Activated T-helper 1 cell treated with anti-CD3 and anti-CD28 coated beads, Interleukin-2, amount 50 U/mL, for 16 hours (primary cell): ENCODE measurements at places on chromosomes 3 and 15.

GRCh38 chr3:23991683-23992628 lies 46.9 kb downstream of the NR1D2 start:
- DNase-seq: no peak

GRCh38 chr15:31740203-31740602 lies 290.1 kb upstream of the CHRNA7 start:
- no peak for DNase-seq

DNA sequence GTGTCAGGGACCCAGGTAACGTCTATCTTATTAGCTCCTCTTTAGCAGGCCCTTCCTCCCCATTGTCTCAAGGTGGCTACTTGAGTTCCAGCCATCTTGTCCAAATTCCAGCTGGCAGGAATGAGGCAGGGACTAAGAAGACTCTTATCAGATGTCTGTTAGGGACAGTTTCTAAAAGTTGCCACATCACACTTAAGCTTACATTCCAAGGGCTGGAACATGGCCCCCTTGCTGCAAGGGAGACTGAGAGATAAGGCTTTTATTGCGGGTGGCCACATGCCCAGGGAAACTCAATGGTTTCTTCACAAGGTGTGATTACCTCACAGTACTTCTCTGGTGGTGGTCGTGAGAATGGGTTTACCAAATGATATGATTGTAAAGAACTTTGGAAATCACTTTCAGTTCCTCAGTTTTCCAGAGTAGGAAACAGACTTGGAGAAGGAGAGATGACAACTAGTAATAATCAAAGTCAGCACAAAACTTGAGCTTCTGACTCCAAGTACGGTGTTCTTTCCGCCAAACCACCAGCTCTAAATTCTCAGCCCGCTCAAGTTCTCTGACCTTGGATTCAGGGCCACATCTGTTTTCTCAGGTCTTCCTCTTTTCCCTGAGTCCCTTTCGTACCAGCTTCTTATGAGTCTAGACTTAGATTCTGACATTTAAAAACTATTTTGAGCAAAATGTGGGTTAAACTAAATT lies 14.2 kb downstream of the PDIA5 start:
- no peak for DNase-seq

DNA sequence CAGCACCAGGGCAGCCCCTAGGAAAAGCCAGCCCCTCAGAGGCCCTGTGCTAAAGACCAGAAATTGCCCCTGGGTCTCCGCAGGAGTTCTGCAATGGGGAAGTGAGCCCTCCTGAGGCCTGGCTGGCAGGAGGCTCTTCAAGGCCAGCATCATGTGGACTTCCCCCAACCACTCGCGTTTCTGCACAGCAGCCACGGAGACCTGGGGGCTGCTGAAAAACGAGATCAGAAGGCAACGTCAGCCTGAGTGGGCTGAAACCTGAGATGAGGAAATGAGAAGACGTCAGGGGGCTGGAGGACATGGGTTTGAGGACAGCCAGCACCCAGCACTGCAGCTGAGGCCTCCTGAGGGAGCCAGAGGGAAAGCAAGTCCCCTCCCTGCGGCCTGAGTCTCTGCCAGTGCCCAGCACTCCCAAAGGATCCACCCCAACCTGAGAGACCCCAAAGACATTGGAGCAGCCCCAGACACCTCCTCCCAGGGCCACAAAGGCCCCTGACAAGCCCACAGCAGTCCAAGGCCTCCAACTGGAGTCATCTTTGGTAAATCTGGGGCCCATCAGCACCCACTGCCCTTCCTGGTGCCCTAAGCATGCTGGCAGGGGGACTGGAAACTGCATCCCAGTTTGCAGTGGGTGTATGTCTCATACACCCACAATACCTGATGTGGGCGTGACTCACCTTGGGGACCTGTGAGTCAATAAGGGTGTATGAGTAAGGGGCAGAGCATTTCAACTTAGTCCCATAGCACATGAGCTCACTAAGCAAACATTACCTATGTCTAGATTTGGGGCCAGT lies 29.2 kb upstream of the CYP11A1 start:
- no peak for DNase-seq

GRCh38 chr3:167450675-167451074 lies 23.2 kb downstream of the SERPINI2 start:
- DNase-seq: no peak

GRCh38 chr3:107745354-107745753 lies 222.6 kb downstream of the BBX start:
- no peak for DNase-seq

GRCh38 chr3:40108643-40109042 lies 200.9 kb upstream of the EIF1B start:
- DNase-seq: no peak

- DNase-seq: no peak
Measured at GRCh38 chr3:126446301-126446700, 29.4 kb downstream of the ZXDC start.

DNA sequence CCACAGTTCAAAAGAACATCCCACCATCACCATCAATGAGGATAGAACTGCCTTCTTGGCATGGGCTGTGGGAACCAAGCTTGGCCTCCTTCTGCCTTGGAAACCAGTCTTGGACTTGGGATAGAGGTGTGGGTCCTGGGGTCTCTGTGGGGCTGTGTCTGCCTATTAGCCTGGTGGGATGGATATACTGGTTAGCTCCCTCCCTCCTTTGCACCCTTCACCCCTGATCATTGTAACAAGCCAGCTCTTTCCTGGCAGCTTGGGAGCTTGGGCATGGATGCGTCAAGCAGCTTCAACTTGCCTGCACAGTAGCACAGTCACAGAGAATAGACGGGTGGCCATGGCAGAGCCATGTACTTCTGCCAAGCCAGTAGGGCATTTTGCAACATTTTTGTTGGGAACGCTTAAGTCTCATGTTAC lies 65.2 kb downstream of the SMAD6 start:
- no peak for DNase-seq

GRCh38 chr15:64912379-64913325 lies 950 bp downstream of the ANKDD1A start:
- no peak for DNase-seq

DNA sequence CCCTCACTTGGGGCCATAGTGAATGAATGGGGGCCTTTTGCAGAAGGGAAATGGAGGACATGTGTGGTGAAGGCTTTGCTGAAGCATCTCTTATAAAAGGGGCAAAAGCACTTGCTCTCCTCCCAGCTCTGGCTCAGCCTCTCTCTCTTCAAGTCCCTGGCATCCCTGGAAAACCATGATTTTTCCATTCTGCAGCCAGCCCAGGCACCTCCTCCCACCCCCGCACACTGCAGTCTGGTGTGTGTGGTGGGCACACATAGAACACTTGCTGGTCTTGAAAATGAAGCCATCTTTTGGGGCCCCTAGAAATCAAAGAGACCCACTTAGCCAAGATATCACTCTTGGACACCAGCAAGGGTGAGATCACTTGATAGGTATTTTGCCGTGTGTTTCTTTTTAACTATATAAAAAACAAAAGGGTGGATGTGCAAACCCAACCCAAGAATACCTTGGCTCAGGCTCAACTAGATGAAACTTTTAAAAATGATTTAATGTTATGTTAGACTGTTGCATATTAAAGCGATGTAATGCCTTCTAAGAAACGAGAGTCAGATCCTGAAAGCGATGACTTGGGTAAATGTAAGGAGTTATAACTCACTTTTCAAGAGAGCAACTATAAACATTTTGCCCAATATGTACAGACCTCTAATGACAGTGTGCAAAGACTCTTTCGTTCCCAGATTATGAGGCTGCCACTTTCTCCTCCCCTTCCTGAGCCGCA lies 16.4 kb upstream of the ALDH1A3 start:
- DNase-seq: no peak

GRCh38 chr15:63043335-63044076 lies 959 bp downstream of the TPM1 start:
- no peak for DNase-seq

- DNase-seq: no peak
Measured at GRCh38 chr3:13065727-13066126, 7.5 kb downstream of the IQSEC1 start.

GRCh38 chr3:66492672-66493071 lies 8.2 kb downstream of the LRIG1 start:
- no peak for DNase-seq

- DNase-seq: no peak
Measured at GRCh38 chr15:73965094-73965757, 26.9 kb downstream of the STOML1 start.

DNA sequence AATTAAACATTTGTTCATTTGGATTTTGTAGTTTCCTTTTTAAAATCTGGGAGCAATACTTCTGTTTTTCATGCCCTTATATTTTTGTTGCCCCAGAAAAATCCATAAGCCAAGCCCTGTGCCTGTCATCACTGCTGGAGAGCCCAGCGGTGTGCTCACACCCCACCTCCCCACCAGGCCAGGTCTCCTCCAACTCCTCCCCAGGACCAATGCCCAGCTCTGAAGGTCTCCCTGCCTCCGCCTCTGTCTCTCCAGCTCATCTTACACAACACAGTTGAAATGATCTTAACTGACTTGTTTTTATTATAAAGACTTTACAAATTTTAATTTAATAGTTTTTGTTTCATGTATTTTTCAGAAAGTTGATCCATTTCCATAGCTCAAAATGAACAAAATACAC lies 66.4 kb downstream of the RHCG start:
- no peak for DNase-seq

GRCh38 chr3:147404000-147404799 lies 2.1 kb downstream of the ZIC4 start:
- no peak for DNase-seq

- DNase-seq: no peak
Measured at GRCh38 chr15:91055548-91056331, 33.3 kb upstream of the VPS33B start.

DNA sequence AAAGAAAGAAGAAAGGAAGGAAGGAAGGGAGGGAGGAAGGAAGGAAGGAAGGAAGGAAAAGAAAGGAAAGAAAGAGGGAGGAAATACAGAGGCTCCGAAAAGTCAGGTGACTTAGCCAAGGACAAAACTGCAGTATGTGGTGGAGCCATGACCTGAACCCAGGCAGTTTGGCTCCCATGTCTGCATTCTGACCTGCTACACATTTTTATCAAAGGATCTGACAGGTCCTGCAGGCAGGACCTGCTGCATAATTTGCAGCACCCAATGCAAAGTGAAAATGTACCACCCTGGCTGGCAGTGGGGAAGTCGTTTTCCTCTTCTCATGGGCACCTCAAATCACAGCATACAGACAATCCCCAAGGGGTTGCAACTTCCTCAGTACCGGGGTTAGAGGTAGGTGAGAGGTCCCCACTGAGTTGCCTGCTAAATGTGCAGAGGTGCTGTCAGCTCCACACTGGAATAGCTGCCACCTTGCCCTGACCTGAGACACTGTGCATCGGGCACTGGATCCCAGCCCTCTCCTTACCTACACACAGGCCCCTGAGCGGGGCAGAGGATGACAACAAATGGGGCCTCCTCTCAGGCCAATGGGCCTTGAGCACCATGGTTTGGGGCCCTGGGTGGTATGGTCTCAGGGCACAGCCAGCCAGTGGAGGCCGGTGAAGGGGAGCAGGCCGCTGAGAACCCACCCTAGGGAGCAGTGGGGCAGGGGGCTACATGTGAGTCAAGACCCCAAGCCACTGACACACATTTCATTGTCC lies 175.1 kb downstream of the SHQ1 start:
- no peak for DNase-seq

DNA sequence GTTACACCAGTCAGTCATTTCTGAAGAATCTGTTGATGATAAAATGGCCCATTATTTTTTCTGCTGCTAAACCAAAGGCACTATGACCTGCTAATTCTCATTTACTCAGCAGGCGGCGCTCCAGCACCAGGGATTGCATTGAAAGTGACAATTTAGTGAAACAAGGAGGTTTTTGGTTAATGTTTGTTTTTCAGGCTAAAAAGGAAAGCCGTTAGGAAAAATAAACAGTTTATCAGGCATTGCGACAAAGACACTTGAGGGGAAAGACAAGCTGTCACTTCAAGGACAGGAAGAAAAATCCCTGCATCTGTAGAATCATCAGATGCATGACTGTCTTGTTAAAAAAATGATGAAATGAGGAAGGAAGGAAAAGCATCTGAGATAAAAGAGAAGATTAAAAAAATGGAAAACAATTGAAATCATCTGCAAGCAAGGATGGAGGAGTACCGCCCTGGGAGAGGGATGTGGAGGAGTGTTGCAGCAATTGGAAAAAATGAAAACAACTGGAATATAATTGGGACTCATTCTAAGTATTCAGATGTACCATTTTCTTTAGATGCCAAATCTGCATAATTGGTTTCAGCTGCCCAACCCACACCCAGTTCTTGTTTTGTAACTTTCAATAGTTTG lies 54.0 kb downstream of the NR1D2 start:
- DNase-seq: peak; percentile 26

- DNase-seq: no peak
Measured at GRCh38 chr3:14457481-14457880, 55.1 kb downstream of the SLC6A6 start.

GRCh38 chr15:73700041-73700842 lies 16.1 kb downstream of the CD276 start:
- peak; percentile 48 for DNase-seq

- DNase-seq: no peak
Measured at GRCh38 chr3:81585056-81585455, 176.4 kb downstream of the GBE1 start.

- DNase-seq: no peak
Measured at GRCh38 chr15:55669270-55669669, 73.7 kb downstream of the PRTG start.

- no peak for DNase-seq
Measured at GRCh38 chr15:98728082-98728810, 79.9 kb downstream of the IGF1R start.

DNA sequence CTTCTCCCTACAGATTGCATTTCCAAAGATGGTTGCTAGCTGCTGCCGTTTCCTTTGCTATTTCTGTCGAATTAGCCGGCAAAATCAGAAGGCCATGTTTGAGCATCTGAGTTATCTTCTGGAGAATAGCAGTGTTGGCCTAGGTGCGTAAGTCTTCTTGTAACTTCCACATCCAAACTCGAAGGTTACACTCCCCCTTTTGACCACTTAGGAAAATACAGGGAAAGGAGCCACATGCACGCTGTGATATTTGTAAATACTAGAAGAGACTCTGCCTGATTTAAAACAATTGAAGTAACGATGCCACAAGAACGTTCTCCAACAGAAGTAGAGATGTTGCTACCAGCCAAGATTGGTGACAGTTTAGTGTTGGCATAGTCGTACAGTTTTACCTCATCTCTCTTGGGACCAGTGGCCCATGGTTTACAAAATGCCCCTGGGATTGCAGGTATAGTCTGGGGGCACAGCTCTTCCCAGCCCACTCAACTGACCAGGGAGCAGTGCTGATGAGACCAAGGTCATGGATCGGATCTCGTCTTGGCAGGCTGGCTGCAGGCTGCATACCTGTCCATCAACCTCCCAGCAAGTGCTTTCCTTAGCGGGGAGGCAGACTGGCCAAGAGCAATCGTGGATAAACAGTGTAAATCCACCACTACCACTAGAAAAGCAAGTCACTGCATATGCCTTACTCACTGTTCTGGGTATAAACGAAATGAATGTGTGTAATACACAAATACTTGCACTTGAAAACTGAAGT lies 268.4 kb upstream of the CHRM5 start:
- no peak for DNase-seq

GRCh38 chr3:187811585-187812250 lies 66.5 kb upstream of the BCL6 start:
- no peak for DNase-seq

- no peak for DNase-seq
Measured at GRCh38 chr15:89991312-89991711, 9.8 kb upstream of the ZNF710 start.

- DNase-seq: no peak
Measured at GRCh38 chr3:122496508-122496907, 18.2 kb downstream of the KPNA1 start.
